ENCODE measurements at places on chromosomes 1 and 21.

DNA sequence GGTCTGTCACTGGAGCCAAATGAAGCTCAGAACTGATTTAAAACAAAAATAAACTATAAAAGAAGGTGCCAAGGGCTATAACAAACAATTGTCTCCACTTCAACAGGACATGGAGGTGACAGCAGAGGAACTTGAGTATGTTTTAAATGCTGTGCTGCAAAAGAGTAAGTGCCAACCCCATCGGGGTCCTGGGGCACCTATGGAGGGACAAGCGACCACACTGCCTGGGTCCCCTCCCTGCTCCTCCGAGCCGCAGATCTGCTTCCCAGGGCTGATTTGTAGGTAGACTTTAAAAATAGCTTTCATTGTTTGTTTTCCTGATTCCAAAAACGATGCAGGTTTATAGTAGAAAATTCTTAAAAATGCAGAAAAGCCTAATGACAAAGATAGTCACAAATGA, 42.8 kb downstream of the CAPN9 start:
- no peak for DNase-seq

GRCh38 chr1:231919239-231919885, 292.8 kb downstream of the DISC1 start:
- DNase-seq, result no peak

GRCh38 chr21:36127250-36127904, 7.5 kb upstream of the CBR3 start:
- no peak for DNase-seq

GRCh38 chr1:153977250-153978240, at the start of gene JTB:
JTB (minus strand) TSS chr1:153977674; CDS start chr1:153977252, 422 bp downstream.
- peak; percentile 87 for DNase-seq

DNA sequence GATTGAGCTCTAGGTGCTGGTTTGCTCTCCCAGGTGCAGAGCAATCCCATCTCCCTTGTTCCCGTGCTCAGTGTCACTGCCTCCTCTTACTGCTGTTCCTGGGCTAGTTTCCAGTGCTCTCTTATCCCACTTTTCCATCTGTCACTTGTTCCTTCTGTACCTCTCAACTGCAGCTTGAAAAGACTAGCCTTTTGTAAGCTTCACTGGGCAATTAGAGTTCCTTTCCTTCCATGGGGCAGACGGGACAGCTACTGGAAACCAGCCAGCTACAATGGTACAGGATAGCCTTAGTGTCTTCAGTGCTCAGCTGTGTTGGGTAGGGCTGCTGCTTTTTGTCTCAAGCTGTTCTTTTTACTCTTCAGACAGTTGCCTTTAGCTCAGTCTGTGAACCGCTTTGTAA, 31.6 kb downstream of the AGT start:
- DNase-seq, result no peak

DNA sequence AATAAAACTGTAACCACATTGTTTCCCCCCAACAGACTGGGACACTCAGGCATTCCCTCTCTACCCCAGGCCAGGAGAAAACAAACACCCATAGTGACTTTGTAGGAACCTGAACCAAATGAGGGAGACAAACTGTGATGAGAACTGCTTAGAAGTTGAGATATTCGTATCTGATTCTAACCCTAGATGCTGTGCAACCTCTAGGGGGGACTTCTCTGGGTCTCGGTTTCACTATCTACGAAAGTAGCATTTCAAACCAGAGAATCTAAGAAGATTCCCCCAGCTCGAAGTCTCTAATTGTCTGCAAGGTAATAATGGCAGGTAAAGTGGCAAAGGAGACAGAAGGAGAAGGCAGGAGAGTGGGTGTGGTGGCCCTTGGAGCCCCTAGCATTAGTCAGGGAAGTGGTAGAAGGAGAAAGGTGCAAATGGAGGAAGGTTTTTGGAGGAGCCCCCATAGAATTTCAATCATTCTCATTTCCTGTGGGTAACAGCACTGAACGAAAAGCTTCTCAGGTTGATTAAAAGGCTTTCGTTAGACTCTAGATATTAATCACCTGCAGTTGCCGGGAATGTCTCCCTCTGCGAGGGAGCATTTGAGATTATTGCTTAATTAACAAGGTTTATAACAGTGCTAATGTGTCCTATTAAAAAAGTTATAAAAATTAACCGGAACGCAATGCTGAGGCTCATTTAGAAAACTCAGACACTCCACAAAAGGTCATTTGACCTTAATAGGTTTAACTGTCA, 46.4 kb downstream of the BEND5 start:
- no peak for DNase-seq

DNA sequence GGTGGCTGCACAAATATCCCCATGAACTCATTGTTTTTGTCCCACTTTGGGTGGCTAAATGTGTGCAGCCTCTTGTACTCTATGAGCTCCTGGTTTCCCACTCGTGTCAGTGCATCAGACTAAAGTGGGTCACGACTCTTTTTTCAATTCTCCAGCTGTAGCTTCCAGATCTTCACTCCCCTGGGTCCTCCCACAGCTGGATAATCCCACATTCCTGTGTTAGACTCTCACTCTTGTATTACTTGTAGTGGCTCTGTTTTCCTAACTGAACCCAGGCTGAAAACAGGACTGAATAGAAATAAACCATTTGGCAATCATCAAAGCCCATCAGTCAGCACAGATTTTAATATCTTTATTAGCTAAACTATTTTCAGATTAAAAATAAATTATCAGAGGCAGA, 60.4 kb downstream of the UBE2U start:
- no peak for DNase-seq

DNA sequence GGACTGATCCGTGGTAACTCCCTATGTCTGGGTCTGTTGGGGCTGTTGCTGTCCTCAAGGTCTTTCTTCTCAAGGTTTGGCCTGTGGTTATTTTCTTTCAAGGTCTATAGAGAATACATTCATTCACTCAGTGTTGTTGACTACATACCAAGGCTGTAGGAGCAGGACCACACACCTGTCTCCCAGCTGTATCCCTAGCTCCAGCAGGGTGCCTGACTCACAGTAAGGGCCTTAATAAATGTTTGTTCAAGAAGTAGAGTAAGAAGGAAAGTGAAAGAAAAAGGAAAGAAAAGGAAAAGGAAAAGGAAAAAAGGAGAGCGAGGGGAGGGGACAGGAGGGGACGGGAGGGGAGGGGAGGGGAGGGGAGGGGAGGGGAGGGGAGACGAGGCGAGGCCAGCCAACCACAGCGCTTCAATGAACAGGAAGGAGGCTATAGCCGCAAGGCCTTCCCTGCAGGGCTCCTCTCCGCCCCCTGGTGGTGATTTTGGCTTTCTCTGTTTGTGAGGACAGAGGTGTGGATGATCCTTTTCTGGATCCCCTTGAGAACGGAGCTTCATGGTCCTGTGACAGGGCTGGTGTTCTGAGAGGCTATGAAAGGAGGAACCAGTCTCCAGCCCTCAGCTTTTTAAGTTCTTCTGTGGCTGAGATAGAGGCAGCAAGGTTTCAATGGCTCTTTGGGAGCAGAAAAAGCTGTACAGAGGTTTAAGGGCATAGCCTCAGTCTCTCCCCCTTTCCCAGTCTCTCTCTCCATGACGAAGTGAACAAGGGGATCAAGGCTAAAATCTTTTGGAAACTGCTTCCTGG, 30.6 kb upstream of the LCE5A start:
- peak; percentile 72 for DNase-seq

- peak; percentile 20 for DNase-seq
Measured at GRCh38 chr1:165645654-165646366, 14.8 kb downstream of the MGST3 start.

DNA sequence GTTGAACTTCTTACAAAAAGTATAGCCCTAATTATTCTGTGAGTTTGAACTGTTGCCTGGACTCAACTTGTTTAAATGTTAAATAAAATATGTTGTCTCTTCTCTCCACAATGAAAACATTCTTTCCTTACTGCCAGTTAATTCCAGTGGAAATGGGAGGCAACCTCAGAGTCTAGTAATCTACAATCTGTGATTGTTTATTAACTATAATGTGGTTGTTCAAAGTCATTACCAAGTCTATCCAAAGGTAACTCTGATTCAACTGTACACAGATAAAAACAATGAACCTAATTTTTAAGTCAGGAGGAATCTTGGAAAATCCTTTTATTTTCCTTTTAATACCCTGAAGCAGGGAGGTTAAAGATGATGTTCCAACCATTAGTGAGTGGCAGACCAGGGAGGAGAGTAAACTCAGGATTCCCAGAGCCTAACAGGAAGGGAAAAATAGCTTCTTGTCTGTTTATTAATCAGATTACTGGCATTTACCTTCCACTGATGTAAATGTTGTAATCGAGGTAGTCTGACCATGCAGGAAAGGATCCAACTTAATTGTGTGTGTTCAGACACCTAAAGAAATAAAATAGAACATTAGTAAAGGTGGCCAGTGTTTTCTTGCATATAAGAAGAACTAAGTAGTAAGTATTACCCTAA, 57.1 kb upstream of the TBX15 start:
- DNase-seq, result no peak

DNA sequence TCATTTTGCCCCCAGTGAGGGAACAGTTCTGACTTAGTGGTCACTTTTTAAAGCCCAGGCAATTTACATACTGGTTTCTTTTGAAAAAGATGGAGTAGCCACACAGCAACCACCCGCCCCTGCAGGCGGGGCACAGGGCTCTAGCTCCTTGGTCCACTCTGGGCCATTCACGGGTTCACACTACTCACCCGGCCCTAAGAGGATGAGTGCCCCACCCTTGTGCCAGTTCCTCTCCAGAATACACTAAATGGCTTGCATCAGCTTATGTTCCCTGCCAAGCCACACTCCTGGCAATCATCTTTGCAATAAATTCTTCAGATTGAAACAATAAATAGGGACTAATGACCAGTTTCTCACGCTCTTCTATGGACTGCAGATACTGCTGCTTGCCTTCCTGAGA, 15.7 kb upstream of the ATP13A2 start:
- no peak for DNase-seq

DNA sequence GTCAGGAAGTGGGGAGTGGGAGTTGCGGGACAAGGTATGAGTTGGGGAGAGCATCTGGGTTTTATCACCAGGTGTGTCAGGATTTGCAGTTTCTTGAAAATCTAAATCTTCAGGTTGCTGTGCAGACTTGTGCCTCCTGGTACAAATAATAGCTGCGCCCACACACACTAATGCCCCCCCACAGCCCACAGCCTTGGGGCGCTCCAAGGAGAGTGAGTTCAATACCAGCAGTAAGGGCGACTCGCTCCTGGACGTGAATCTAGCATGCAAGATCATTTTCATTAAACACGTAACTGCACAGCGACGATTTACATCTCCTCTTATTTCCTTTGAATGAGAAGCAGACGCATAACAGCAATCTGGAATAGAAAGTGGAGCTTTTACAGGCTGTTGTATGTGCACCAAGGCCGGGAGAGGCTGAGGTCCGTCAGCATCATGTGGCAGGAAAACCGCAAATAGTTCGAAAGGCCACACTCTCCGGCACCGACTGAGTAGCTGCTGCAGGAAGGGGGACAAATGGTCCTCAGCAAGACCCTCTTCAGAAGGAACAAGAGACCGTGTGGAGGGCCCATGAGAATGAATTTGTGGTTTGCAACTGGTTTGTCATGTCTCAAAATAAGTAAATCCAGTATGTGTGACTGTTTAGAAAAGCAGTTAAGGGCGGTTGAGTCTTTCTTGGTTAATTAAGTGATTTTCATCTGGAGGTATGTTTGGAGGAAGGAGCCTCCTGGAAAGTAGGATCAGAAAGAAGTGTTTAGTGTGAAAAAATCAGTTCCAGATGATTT, 439.5 kb downstream of the SMYD3 start:
- DNase-seq, result no peak

DNA sequence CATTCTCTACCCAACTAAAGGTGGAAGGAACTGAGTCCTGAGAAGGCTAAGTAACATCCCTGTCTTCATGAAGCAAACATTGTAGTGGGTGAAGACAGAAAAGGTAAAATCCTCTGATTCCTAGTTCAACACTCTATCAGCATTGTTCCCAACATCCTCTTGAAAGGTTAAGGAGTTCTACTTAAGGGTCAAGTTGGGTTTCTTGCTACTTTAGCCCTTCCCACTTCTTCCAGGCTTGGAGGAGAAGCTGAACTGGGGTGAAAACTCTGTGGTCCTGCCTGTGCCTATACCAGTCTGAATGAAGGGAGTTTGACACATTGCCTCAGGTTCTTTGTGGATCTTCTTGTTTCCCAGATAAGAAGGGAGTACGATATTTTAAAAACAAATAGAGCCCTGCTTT, 54.1 kb downstream of the ATP2B4 start:
- DNase-seq, result no peak

- no peak for DNase-seq
Measured at GRCh38 chr1:54978528-54979326, 1.7 kb upstream of the TMEM61 start.

DNA sequence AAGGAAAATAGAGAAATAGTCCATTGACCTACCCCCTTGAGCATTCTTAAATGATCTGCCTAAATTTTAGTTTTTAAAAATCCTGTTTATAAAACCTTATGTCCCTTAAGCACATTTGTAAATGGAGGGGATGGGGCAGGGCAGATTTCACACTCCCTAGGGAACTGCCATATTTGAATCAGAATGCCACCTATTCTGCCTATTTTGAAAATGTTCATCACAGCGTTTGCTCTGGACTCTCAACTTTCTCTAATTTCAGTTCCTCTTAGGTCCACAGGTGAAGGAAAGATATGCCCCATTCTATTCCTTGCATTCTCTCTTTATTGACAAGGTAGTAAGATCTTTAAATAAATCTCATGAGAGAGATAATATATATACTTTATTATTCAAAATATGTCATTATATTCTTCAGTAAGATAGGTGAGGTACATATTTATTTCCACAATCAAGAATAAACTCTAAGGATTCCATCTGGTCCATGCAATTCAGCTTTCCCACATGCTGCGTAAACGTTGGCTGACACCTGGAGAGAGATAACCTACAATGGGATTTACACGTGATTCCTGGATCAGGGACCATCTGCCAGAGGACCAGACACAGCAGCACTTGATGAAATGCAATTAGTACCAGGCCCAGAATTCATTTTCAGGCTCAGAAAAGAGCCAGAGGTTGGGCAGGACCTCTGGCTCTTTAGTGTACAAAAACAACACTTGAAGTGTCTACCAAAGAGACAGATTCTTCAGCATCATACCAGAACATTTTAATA, 1.2 kb upstream of the LPGAT1 start:
- no peak for DNase-seq

DNA sequence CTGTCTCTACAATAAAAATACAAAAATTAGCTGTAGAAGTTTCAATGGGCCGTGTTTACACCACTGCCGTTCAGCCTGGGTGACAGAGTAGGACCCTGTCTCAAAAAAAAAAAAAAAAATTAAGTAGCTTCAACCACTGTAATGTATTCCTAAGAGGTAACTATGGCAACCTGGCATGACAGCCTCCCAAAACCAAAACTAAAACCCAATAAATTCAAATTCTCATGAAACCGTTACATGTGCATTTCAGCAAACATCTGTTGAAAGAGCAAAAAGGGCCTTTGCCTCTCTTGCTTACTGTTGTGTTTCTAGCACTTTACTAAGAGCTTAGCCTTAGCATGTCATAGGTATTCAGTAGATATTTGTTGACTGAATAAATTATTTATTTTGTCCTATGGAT, 33.5 kb downstream of the ODR4 start:
- DNase-seq, result no peak
